ENCODE measurements at places on chromosomes 4 and X.

GRCh38 chr4:18435781-18436180 is 414.2 kb upstream of the LCORL start:
- no peak for DNase-seq

DNA sequence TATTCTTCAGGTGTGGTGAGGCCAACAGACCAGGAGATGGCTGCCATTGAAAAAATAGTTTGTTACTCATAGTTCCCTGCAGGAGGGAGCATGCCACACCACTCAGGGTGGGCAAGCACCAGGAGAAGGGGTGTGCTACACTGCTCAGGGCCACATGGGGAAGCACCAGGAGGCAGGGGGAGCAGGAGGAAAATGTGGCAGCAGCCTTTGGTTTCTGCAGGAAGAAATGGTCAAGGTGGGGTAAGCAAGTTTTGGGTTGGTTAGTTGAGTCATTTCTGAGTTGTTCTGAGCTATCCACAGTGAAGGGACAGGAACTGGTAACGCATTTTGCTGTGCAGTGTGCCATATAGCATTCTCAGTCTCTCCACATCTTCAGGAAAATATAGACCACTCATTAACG is 23.8 kb downstream of the FGFBP1 start:
- no peak for DNase-seq

- no peak for DNase-seq
Observed at GRCh38 chrX:51824061-51824460, 69.4 kb upstream of the MAGED1 start.

DNA sequence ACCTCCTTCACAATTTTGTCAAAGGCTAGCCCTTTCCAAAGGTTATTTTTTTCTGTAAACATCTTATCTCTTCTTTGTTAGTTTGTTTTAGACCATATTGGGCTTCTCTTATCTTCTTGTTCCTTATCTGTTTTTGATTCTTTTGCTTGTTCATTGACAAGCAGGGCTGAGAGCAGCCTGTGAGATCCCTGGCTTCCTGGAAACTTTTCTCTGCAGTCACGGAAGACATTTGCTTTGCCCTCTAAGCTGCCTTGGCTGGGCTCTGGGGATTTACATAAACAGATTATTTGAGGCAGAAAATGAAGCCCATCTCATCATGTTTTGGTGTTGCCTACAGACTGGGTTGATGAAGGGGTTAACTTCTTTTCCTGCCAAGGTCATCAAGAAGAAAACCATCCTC is 157.4 kb upstream of the AMOT start:
- DNase-seq: no peak

DNA sequence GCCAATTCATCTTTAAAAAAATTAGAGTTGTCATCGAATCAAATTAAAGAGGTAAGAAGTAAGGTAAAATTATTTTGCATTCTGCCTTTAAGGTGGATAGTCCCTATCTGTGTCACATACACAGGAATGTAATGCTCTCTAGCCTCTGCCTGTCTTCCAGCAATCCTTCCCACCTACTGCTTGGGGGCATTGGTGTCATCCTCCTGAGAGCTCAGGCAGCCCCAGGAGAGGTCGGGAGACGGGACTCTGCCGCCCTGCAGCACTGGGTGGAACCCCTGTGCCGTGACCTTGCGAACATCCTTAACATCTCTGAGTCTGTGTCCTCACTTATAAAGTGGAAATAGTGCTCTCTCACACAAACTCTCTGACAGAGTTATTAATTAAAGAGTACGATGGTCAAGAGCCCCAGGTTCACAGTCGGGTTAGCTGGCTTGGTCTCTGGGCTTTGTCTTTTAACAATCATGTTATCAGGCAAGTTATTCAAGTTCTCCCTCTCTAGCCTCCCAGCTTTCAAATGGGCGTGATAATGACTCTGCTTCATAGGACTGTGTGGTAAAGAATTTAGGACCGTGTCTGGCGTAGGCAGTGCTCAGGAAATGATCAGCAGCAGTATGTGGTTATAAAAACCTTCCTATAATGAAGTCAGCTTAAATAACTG is 10.2 kb downstream of the TLR3 start:
- no peak for DNase-seq

DNA sequence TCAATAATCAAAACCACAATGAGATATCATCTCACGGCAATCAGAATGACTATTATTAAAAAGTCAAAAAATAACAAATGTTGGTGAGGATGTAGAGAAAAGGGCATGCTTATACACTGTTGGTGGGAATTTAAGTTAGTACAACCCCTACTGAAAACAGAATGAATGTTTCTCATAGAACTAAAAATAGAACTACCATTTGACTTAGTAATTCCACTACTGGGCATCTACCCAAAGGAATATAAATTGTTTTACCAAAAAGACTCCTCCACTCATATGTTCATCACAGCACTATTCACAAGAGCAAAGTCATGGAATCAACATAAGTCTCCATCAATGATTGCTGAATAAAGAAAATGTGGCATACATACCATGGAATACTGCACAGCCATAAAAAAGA is 278.1 kb upstream of the ARSJ start:
- DNase-seq: no peak

Data from NCI-H2107 (cell line).